ENCODE measurements at places on chromosomes 3 and 15.
A peak's percentile ranks its signal among the peaks of the same experiment; 100 is the strongest.

GRCh38 chr15:92989470-92989869 is 89.3 kb downstream of the CHD2 start:
- DNase-seq: no peak

DNA sequence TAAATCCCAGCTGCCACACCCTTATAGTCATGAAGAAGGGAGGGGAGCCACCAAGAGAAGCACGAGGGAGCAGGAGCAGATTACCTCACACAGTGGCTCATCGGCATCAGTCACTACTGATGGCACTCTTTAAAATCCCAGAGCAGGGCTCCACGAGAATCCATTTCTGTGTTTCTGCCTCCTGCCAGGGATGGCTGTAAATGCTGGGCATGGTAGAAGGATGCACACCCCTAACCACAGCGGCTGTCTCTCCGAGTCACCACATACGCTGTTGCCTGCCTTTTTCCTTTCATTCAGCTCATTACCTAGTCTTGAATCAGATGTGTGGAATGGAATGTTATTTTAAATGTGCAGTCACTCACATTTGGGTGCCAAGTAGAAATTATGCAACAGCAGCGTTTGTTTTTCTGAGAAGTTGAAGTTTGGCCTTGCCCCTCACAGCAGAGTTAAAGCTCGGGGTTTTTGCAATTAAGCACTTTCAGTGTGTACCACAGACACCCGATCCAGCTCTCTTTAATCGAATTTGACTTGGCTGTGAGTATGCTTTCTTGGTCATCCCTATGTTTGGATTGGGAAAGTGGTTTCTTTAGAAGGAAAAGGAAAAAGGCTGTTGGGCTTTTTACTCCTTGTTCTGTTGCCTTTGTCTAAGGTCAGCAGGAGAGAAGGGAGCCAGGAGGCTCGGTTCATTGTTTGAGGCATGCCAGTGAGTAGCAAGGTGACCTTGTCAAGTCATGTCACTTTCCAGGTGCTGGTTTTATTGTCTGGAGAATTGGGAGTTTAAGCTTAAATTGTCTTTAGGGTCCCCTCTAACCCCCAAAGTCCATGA is 284.2 kb upstream of the TPM1 start:
- DNase-seq: no peak

DNA sequence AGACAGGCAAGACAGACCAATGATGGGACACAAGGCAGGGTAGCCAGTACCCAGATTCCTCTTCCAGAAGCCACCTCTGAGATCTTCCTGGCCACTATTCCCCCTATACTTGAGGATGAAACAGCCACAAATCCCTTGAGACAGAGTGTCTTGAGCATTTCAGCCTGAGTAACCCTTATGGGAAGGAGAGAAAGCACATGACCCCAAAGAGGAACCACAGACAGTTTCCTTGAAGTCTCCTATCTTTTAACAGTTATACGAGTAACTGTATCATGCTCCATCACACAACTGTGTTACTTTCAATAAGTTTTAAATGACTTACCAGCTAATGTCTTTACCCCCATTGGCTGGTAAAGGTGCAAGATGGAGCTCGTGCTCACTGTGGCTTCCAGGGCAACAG is 9.3 kb downstream of the VIPR1 start:
- no peak for DNase-seq

DNA sequence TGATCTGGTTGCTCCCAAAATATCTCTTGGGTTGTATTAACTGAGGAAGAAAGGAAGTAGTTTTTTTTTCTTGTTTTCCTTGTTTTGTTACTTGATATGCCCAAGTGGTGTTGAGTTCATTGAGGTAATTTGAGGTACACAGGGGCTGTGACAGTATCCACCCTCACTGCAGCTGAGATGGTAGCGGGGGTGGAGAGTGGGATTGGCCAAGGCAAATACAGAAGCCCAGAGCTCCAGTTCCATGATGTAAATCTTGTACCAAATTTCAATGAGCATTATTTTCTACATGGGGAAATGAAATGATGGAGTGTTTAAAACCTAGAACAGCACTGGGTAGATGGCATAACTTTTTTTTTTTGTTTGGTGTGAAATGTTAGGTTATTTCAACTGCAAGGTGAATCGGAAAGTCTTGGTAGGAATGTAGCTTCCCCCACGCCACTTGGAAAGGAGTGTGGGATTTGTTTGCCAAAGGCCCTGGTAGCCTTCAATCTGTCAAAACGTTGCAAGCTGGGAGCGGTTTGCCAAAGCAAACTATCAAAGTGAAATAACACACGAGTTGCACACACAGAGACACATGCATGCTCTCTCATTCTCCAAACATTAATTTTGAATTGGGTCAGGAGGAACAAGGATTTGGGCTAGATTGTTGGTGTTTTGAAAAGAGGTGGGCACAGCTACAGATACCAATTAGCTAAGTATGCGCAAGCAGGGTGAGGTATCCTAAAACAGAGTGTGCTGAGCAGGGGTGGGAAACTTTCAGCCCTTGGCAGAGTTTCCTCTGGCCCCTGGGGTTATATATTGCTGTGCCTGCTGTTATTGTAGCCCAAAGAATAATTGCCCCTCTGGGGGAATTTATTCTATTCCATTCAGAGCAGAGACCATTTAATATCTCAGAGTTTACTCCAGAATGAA is 34.6 kb downstream of the THSD4 start:
- DNase-seq: peak; percentile 24

DNA sequence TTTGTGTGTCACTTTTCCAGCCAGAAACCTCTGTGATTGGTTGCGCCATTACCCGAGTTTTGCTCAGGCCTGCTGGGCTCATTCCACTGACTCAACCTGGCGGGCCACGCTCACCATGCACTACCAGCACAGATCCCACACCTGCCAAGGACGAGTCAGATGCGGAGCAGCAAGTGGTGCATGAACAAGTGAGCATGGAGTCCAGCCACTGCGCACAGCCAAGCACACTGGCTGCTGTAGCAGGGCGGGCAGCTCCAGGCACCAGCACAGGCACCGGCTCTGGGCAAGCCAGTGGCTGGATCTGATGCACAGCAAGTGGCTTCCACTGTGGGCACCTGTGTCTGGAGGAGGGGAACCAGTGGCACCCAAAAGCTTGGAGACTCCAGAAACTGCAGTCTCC is 110.4 kb downstream of the CBLB start:
- no peak for DNase-seq

Measured in NCI-H2081 (cell line).